ENCODE measurements at places on chromosomes 1 and 21.

DNA sequence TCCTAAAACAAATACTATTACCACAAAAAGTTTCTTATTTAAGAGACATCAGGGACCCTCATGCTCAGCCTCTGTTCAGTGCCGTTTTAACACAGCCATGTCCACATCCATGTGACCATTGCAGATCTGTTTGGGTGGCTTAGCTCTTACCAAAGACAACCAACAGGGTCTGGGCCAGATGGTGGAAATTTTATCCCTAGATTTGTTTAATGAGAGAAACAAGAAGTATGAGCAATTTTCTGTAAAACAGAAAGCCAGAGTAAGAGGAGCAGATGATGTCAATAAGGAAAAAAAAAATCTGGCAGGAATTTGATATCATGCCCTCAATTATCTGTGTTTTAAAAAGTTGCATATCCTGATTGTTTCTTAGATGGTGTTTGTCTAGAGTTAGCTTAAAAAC lies 299.9 kb downstream of the TM2D1 start:
- no peak for DNase-seq

GRCh38 chr1:29607236-29607635 lies 370.9 kb downstream of the PTPRU start:
- no peak for DNase-seq

GRCh38 chr1:68197891-68198290 lies 34.4 kb downstream of the WLS start:
- DNase-seq = no peak

- DNase-seq = no peak
Measured at GRCh38 chr1:117215733-117216462, 5.2 kb upstream of the VTCN1 start.

GRCh38 chr1:17274186-17275170 lies 25.6 kb downstream of the PADI3 start:
- peak; percentile 69 for DNase-seq

DNA sequence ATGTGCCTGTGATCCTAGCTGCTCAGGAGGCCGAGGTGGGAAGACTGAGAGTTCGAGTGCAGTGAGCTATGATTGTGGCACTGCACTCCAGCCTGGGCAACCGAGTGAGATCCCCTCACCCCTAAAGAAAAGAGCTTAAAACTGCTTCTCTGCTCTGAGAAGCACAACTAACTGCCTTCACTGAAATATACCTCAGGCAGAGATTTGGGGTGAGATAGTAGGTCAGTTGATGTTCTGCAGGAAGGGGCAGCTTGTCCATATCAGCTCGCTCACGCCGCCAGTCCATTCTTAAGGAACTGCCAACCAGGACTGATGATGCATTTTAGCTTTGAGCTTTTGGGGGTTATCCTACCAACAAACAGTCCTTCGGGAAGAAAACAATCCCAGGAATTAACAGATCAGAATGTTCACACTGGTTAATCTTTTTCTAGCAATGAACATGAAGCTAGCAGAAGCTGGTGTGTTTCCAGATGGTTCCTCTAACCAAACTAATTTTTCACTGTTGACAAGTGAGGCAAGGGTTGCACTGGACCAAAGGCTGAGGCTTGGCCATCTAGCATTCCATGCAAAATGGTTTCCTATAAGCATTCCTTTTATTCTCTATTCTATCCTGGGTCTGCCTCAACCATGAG lies 31.6 kb downstream of the LHX4 start:
- no peak for DNase-seq

DNA sequence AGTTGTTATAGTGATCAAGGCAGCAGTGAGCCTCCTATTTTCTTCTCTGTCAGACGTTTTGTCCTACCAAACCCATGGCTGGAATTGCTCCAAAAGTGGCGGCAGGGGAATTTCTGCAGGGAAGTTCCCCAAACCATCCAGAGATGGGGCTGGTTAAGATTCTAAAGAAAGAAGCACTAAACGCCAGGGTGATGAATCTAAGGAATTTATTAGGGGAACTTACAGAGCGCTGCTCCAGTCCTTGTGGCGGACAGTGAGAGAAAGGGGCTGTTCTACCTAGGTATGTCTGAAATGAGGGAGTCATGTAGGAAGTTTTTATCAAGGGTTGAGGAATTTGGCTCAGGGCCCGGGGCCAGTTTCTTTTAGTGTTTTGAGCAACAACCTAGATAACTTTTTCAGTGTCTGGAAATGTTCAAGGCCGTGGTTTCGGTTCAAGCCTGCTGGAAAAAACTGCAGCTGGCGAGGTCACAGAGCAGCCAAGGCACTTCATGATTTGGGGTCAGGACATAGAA lies 222.4 kb upstream of the B3GALT2 start:
- DNase-seq = no peak

DNA sequence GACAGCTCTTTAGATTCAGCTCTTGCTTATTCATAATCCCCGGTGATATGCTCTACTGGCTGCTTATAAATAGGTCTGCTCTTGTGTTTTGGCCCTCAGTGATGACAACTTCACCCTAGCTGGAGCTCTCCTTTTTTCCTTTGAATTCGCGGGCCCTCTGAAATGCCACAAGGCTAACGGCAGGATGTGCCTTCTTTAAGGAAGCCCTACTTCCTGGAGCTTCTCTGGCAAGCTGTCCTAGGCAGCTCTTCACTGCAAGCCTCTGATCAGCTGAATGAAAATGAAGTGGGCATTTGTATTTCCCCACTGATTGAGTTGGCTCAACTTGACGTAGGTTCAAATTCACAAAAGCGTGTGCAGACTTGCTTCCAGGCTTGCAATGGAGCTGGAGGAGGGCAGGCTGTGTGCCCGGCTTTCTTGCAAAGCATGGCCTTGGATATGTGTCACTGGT lies 22.2 kb downstream of the SGIP1 start:
- DNase-seq = no peak

- no peak for DNase-seq
Measured at GRCh38 chr1:195745189-195746010, 862.8 kb downstream of the KCNT2 start.

GRCh38 chr1:33365560-33365997 lies 44.7 kb upstream of the A3GALT2 start:
- DNase-seq = no peak

GRCh38 chr1:6594977-6595740 lies 7.5 kb downstream of the KLHL21 start:
- DNase-seq = no peak

GRCh38 chr1:83505148-83505547 lies 493.8 kb downstream of the TTLL7 start:
- no peak for DNase-seq

- no peak for DNase-seq
Measured at GRCh38 chr1:113647164-113647563, 112.1 kb downstream of the PHTF1 start.

- no peak for DNase-seq
Measured at GRCh38 chr1:93740601-93741031, 59.0 kb upstream of the BCAR3 start.

DNA sequence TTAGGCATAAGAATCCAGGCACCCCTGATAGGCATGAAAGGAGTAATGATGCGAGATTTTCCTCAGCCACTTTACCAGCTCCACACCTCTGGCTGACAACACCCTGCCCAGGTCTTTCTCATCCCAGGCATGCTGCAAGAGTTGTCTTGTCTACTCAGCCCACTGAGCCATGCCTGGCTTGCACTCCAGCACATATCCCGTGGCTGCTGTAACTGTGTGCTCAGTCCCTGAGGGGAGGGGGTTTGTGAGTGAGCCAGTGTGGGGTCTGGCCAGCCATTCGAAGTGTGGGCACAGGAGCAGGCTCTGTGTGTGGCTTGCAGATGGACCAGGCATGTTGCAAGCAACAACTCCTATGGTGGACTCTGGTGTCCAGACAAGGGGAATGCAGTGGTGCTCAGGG lies 529.6 kb downstream of the ADGRL2 start:
- DNase-seq = no peak

GRCh38 chr1:18569811-18570545 lies 60.7 kb upstream of the PAX7 start:
- no peak for DNase-seq

GRCh38 chr1:109636201-109636952 lies 16.7 kb downstream of the AMPD2 start:
- no peak for DNase-seq

GRCh38 chr1:225883616-225884265 lies 1.6 kb upstream of the TMEM63A start:
- DNase-seq = no peak

GRCh38 chr1:210233495-210234328 lies 1.1 kb downstream of the SERTAD4 start:
- no peak for DNase-seq

GRCh38 chr1:207004931-207005830 lies 27.4 kb downstream of the C1orf116 start:
- DNase-seq = peak; percentile 62

DNA sequence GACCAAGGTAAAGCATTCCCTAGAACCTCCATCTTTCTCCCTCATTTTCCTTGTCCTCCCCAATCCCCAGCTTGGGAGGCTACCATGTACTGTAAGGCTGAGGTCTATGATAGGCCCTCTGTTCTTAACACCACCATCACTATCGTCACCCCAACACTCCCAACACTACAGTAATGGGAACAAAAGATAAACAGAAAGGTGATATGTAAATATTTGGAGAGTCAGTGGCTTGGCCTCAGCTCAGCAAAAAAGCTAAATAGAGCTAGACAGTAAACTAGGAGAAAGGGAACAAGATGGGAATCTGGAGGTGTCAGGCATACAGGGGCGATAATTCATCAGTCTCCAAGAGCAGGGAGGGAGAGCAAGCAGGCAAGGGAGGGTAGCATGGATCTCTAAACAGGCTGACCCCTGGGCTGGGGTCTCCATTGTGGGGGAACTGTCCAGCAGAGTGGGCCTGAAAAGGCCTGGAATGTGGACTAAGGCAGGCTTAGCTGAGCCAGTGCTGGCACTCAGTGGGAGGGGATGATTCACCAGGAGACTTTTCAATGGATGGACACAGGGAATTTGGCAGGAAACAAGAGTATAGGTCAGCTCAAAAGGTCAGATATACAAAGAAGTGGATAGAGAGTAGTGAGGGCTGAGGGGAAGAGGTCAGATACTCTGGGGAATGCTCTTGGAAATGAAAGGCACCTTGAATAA lies 6.7 kb downstream of the WNT2B start:
- DNase-seq = no peak

GRCh38 chr1:65541161-65541560 lies 120.7 kb downstream of the LEPR start:
- no peak for DNase-seq

GRCh38 chr1:154736841-154737240 lies 128.9 kb upstream of the ADAR start:
- no peak for DNase-seq

- no peak for DNase-seq
Measured at GRCh38 chr21:31045841-31046240, 7.6 kb upstream of the KRTAP19-8 start.

DNA sequence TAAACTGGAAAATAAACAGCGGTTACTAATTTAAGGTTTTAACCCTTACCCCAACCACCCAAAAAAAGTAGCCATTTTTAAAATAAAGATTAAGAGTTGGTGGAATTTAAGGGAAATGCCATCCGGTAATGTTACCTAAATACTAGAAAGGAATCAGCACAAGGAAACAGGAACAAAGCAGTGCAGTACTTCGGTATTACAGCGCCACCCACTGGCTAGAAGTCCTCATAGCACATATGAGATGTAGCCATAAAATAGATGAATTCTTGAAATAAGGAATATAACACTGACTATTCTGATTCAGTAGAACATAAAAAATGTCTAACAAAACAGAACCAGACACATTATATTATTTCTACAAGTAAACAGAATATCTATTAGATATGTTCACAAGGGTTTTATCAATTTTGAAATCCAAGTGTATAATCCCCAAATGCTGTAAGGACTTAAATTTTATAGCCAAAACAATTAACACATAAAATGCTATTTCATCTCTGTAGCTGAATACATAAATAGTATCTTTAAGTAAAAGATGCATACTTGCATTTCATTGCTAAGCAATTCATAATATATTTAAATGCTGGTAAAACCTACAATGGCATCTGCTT lies 58.8 kb downstream of the FRRS1 start:
- DNase-seq = peak; percentile 73

GRCh38 chr1:227726924-227727599 lies 8.0 kb downstream of the JMJD4 start:
- DNase-seq = no peak

GRCh38 chr1:181255270-181255929 lies 166.9 kb downstream of the IER5 start:
- DNase-seq = no peak

DNA sequence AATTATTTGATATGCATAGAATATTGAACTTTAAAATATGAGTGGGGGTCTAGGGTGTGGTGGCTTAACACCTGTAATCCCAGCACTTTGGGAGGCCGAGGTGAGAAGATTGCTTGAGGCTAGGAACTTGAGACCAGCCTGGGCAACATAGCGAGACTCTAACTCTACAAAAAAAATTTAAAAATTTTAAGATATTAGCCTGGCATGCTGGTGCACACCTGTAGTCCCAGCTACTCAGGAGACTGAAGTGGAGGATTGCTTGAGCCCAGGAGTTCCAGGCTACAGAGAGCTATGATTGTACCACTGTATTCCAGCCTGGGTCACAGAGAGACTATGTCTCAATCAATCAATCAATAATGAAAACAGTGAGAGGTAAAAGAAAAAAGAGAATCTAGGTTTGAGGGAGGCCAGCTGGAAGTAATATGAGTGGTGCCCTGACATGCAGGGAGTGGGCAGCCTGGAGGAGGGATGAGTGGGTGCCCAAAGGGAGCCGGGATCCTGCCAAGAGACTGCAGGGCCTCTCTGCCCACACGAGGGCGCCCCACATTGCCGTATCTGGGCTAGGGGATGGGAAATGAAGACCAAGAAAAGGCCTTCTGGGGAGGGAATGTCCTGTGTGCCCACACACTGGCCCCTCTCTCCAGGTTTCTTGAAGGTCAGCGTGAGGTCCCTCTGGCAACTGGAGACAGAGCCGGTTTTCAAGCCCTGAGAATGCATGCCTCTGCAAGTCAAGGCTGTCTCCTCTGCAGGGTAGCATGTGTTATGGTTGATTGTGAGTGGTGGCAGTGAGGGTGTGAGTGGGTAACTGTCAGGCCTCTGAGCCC lies 93.9 kb upstream of the PPM1J start:
- peak; percentile 73 for DNase-seq

GRCh38 chr1:1000357-1001056 lies 610 bp upstream of the HES4 start:
- DNase-seq = no peak

GRCh38 chr1:103198076-103198475 lies 89.8 kb upstream of the COL11A1 start:
- DNase-seq = no peak

GRCh38 chr1:234608911-234609690 lies 877 bp downstream of the IRF2BP2 start:
- DNase-seq = peak; percentile 72

- DNase-seq = no peak
Measured at GRCh38 chr1:64476251-64476952, 6.5 kb downstream of the CACHD1 start.

- DNase-seq = no peak
Measured at GRCh38 chr1:228400692-228401454, 5.8 kb downstream of the TRIM11 start.

GRCh38 chr1:227785094-227785804 lies 30.2 kb upstream of the PRSS38 start:
- DNase-seq = no peak

- no peak for DNase-seq
Measured at GRCh38 chr1:97063532-97063931, 341.9 kb downstream of the PTBP2 start.

All from liver (tissue), 10 donors.